ENCODE measurements at places on chromosomes 5 and 9. TPM values are rescaled to one million over a fixed set of nuclear protein-coding genes. Genes with fewer than 3 reads are reported as not detected.

SOHLH1 gene
- total RNA-seq, result not detected

CTSV gene
- 11.4 TPM for total RNA-seq

CCDC192 gene
- total RNA-seq, result not detected

OCLN gene
- 45.2 TPM for total RNA-seq

DNA sequence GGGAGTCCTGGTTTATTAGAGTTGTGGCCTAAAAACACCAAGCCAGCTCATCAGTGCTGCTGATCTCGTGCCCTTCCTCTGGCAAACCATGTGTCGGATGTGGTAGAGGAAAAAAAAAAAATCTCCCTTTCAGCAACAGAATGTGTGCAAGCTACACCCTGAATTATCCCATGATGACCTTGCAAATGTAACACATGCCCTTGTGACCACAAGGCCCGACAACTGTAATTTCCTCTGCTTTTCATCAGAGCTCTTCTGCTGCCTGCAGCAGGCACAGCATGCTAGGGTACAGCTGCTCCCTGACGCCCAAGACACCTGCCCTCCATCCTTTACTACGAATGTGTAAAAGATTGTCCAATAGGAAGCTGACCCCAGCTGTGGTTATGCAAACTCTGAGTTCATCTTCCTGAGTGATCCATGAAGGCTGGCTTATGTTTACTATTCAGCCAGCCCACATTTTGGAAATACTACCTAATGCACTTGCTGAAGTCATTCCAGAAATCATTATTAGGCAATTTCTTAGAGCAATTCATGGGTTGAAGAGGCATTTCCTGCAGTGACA lies 14.6 kb upstream of the BNC2 start:
- H3K27ac ChIP-seq, result peak overlapping the region; percentile 62
- no peak overlapping the region for H3K4me3 ChIP-seq
- peaks cover 25% of the 10 kb centered on the region for H3K4me1 ChIP-seq
- DNase-seq, result peak; percentile 54
- H3K36me3 ChIP-seq, result no peaks in the 10 kb centered on the region

DNA sequence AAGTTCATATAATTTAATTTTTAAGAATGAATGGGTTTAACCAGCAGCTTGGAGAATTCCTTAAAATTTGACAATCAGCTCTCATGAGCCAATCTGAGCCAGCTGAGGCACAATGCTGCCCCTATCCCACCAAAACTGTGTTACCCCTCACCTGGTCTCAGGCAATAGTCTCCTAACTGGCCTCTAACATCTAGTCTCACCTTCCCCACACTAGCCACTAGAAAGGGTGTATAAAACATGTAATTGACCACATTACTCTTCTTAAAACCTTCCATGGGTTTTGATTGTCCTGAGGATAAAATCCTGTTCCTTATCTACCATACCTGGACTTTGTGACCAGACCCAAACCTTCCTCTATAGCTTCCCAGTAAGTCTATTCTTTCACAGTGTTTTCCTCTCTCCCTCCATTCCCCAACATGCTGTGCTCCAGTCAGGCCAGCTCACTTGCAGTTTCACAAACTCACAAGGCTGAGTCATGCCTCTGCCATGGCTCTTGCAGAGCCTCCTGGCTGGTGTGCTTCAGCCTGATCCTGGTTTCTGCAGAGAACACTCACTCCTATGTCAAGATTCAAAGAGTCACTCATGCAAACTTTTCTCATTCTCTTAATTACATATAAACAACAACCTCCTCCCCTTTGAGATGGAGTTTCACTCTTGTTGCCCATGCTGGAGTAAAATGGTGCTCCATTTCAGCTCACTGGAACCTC lies 16.0 kb upstream of the ZCCHC7 start:
- H3K27me3 ChIP-seq, result no peaks in the 10 kb centered on the region
- peaks cover 8% of the 10 kb centered on the region for H3K4me1 ChIP-seq
- H3K27ac ChIP-seq, result no peak overlapping the region

- H3K27me3 ChIP-seq, result no peaks in the 10 kb centered on the region
- H3K4me3 ChIP-seq, result peak overlapping the region; percentile 94
- peak overlapping the region; percentile 96 for H3K27ac ChIP-seq
- DNase-seq, result peak; percentile 46
- no peaks in the 10 kb centered on the region for H3K36me3 ChIP-seq
- H3K4me1 ChIP-seq, result peaks cover 61% of the 10 kb centered on the region
These were observed 963 bp upstream of the CAST start for GRCh38 chr5:96660971-96661854.

DNA sequence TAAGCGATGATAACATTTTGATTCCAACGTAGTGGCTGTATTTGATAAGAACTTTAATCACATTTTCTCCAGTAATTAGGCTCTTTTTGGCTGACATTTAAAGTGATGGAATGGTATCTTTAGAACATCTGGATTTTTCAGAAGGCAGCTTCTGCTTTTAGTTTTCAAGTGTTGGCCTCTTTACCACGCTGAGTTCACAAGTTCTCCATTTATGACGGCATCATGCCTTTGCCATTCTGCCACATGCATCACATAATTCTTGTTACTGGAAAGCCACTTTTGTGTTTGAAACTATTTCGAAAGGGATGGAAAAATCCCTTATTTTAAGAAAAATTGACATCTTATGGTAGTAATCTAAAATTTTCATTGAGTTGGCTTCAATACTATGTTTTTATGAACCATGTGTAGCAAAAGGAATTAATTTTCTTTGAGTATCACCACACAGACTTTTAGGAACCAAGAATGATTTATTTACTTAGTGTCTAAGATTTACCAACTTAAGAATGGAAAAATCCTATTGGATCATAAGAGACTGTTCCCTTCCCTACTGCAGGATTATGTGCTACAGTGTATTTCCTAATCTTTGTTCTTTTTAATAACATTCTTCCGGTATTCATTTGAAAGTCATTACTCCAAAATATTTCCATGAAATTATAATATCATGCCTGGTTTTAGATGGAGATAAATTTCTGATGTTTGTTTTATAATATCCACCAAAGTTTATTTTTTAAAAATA lies 344.2 kb downstream of the ADGRV1 start:
- H3K4me1 ChIP-seq, result peaks cover 22% of the 10 kb centered on the region
- no peaks in the 10 kb centered on the region for H3K36me3 ChIP-seq
- no peak overlapping the region for H3K4me3 ChIP-seq
- no peaks in the 10 kb centered on the region for H3K27me3 ChIP-seq
- no peak for DNase-seq

DNA sequence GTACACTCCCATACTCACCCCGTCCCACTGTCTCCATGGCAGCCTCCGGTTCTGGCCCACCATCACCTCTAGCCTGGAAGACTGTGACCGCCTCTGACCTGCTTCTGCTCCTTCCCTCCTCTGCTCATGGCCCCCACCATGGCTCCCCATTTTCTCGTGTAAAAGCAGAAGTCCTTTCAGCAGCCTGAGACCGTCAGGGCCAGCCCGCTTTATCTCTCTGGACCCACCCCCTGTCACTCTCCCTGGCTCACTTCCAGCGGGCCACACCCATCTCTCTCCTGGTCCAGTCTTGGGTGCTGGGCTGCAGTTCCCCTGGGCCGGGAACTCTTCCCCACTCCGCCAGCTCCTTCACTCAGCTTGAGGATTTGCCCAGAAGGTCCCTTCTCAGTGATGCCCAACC lies 96.0 kb upstream of the RUFY1 start:
- H3K36me3 ChIP-seq, result no peaks in the 10 kb centered on the region
- no peaks in the 10 kb centered on the region for H3K4me1 ChIP-seq
- peaks cover 6% of the 10 kb centered on the region for H3K27me3 ChIP-seq
- no peak overlapping the region for H3K4me3 ChIP-seq
- no peak for DNase-seq

DNA sequence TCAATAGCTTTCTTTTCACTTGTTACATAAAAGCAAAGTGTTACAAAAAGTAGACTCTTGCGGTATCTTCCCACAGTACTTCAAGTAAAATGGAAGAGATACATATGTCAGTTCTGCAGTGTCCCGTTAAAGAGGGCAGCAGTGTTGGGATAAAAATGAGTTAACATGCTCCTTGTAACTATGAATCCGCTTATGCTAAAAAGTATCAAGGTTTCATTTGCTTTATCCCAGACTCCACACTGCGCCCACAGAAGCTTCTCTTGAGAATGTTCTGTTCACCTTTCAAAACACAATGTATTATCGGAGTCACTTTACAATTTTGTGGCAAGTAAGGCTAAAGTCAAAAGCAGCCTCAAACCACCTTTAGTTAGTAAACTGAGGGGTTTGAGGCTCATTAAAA lies 790 bp downstream of the PTAR1 start:
- no peak overlapping the region for H3K27ac ChIP-seq
- peak overlapping the region; percentile 99 for H3K4me3 ChIP-seq
- peaks cover 6% of the 10 kb centered on the region for H3K4me1 ChIP-seq
- H3K27me3 ChIP-seq, result no peaks in the 10 kb centered on the region

Measured in PC-3 (cell line).